Stimulated activated CD8-positive, alpha-beta memory T cell treated with anti-CD3 and anti-CD28 coated beads, Interleukin-12 subunit alpha, Interleukin-12 subunit beta, amount 100 ng/mL, for 1 hour (primary cell): ENCODE measurements at places on chromosomes 4 and X.

DNA sequence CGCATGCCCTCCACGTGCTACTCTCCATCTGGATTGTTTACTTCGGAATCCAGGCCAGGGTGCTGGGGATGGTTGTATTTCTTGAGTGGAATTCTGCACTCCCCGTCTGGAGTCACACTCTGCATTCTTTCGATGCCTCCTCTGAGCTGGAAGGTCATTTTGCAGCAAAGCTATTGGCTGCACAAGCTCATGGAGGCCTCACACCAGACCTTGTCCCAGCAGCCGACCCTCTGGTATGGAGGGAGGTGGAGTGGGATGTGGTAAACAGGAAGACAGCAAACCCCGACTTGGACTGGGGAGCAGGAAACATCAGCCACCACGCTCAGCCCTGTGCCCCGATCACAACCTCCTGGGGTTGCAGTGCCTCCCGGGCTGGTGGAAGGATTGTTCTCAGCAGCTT, 225.3 kb upstream of the LNX1 start:
- DNase-seq, result no peak

DNA sequence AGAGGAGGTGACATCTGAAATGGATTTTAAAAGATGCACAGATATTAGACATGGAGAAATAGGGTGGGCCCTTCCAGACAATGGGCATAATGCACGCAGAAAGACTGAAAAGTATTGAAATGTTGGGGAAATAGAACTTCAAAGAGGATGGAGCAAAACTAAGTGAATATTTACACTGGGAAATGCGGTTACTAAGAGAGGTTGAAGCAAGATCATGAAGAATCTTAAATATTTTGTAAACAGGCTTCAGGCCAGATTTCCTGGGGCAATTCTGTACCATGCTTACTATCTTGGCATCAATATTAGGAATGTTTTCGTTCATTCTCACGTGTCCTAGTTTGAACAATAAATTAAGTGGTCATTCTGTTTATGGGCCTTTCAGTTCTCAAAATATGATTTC, 216.3 kb downstream of the ADAMTS3 start:
- no peak for DNase-seq

- no peak for DNase-seq
These were observed 651.1 kb downstream of the ANKRD50 start for GRCh38 chr4:124061413-124061812.

GRCh38 chrX:150546711-150547153, 21.7 kb upstream of the MTM1 start:
- DNase-seq, result peak; percentile 15

- no peak for DNase-seq
These were observed 93.2 kb downstream of the IL1RAPL2 start for GRCh38 chrX:104659005-104659744.

DNA sequence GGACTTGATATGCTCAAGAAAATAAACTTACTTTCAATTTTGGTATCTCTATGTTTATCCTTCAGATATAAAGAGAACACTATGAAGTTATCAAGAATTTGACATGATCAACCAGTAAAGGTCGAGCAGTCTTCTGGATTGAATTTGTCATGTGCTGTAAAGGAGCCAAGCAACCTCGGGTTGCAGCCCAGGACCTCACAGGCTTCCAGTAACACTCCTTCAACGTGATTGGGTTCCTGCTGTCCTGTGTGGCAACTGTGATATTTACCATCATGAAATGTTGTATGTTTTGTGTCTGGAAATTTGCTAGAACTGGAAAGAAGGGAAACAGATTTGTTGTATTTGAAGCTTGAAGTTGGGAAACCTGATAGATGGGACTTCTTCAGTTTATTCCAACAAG, 52.0 kb upstream of the UGT2B7 start:
- no peak for DNase-seq

DNA sequence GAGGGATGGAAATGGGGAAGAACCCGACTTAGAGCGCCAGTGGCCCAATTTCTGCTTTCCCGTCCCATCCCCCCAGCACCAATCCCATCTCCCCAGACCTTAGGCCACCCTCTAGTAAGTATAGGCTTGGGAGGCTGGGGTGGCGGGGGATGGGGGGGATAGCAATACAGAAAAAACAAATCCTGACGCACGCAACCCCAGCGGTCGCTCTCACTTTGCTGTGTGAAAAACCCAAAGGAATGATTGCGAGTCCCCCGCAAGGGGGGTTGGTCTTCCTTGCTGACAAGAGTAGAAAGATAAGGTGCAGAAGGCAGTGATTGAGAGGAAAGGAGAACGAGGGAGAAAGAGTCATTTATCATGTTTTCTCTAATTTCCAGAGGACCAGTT, 863 bp downstream of the CPE start:
- DNase-seq, result no peak

DNA sequence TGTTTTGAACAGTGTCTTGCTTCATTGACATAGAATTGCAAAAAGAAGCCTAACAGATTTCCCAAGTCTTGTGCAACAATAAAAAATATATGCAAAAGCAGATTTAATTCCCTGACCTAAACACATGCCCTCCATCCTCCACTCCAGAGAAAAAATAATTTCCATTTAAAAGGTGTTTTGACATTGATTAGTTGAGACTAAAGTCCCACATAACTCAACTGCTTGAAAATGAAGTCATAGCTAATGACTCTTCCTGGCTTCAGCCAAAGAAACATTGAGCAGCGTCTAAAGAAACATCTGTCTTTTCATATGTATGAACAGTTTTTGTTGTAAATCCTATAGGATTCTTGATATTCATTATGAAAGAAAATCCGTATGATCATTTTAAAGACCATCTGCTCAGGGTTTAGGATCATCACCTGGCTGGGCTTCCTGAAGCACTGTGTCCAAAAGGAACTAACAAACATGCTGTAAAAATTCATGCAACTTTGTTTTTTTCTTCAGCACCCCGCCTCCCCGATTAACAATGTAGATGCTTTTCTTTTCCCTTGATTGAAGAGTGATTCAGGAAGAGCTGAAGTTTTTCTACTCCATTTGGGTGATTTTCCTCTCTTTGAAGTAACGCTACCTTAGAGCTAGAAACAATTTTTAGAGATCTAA, 273.4 kb downstream of the HS3ST1 start:
- no peak for DNase-seq

DNA sequence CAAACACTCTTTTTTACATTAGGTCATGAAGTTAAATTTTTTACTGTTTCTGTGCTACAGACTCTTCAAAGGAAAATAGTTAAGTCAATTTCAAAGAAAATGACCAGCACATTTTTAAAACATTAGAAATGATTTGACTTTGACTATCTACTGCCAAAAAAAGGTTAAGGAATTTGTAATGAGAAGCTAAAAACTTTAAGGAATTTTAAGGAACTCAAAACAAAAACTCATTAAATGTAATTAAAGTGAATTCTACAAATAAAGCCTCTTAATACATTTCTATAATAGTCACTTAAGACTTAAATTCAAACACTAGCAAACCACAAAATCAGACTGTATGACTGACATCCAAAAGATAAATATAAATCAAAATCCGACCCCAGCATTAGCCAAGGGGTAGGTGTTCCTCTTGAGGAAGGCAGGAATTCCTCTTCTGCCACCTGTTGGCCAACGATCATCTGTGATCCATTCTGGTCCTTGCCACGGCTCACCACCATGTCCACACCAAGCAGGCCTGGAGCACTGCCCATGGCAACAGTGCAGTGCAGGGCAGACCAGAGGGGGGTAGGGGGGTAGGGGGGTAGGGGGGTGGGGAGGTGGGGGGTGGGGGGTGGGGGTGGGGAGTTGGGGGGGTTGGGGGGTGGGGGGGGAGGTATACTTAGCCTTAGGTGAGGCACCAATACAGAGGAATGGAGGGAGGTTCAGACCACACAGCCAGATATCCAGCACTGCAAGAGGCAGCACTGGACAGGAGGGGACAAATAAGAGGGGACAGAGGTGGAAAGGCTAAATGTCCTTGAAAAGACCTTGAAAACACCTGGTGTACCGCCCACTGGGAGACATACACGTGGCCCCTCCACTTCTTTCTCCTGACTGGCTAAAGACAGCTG, 287.4 kb downstream of the CHIC1 start:
- DNase-seq, result no peak

DNA sequence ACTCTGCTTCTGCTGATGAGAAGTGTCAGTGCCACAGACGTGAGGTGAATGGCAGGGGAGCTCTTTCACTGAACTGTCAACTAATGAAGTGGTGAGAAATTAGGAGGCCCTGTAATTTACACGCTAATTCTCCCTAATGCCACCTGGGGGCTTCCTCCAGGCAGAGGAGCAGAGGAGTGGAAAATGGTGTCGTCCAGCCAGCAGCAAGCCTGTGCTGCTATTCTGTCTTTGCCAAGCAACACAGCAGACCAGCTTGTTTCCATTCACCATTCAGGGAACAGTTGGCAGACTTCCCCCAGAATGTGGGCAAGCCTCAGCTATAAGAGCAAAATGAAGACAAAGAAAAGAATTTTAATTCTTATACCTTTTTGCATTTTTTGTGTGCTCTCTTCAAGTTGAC, 245.2 kb upstream of the TET2 start:
- DNase-seq, result no peak

- no peak for DNase-seq
These were observed 129.1 kb upstream of the PACRGL start for GRCh38 chr4:20570981-20571715.

DNA sequence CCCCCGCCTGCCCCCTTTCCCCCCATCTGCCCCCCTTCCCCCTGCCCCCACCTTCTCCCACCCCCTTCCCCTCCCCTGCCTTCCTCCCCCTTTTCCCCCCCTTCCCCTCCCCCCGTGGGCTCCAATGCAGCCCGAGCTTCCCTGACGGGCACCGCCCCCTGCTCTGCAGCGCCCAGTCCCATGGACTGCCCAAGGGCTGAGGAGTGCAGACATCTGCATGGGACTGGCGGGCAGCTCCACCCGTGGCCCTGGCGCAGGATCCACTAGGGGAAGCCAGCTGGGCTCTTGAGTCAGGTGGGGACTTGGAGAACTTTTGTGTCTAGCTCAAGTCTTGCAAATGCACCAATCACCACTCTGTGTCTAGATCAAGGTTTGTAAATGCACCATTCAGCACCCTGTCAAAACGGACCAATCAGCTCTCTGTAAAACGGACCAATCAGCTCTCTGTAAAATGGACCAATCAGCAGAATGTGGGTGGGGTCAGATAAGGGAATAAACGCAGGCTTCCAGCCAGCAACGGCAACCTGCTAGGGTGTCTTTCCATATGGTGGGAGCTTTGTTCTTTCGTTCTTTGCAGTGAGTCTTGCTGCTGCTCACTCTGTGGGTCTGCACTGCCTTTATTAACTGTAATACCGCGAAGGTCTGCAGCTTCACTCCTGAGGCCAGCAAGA, 300.5 kb upstream of the PABPC4L start:
- DNase-seq, result no peak

GRCh38 chr4:111283066-111283677, 660.3 kb upstream of the PITX2 start:
- no peak for DNase-seq

- no peak for DNase-seq
These were observed 120.4 kb upstream of the SLC34A2 start for GRCh38 chr4:25535278-25535677.

GRCh38 chr4:21013501-21013900, 313.2 kb downstream of the PACRGL start:
- DNase-seq, result no peak

DNA sequence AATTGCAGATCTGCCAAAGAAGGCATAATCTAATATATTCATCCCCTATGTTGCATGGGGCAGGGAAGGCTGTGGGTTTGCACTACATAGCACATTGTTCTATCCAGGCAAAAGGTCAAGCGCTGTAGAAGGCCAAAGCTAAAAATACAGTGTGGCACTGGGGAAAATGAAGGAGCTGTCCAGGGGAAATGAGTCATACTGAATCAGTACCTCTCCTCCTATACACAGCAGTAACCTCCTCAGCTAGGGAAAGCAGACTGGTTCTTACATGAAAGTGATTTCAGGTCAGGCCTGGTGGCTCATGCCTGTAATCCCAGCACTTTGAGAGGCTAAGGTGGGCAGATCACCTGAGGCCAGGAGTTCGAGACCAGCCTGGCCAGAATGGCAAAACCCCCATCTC, 31.0 kb upstream of the SLC25A4 start:
- DNase-seq, result no peak

DNA sequence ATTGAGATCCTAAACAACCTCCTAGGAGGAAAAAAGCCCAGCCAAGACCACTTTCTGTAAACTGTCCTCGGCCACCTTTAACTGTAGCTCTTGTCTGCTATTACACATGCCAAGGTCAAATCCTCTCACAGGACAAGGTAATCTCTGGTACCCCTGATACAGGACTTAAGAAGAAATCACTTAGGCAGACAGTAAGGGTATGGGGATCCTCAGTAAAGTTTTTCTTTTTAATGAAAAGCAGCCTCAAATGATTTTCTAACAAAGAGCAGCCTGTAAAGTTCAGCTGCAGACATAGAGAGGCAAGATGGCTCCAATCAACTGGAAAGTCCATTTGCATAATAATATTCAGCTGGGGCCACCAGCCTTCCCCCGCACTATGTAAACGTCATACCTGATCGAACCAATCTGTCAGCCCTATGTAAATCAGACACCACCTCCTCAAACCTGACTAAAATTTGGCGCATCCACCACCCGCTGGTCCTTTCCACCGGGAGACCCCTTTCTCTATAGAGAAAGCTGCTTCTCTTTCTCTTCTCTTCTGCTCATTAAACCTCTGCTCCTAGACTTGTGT, 14.6 kb upstream of the MPP1 start:
- DNase-seq, result no peak

- DNase-seq, result no peak
These were observed 140.5 kb downstream of the KLHL8 start for GRCh38 chr4:87079967-87080366.

- no peak for DNase-seq
These were observed 166.8 kb downstream of the AFAP1 start for GRCh38 chr4:7772711-7773385.

GRCh38 chrX:49155243-49155899, 7.2 kb upstream of the MAGIX start:
- no peak for DNase-seq

GRCh38 chr4:119854364-119854763, 212.3 kb downstream of the MAD2L1 start:
- DNase-seq, result no peak

DNA sequence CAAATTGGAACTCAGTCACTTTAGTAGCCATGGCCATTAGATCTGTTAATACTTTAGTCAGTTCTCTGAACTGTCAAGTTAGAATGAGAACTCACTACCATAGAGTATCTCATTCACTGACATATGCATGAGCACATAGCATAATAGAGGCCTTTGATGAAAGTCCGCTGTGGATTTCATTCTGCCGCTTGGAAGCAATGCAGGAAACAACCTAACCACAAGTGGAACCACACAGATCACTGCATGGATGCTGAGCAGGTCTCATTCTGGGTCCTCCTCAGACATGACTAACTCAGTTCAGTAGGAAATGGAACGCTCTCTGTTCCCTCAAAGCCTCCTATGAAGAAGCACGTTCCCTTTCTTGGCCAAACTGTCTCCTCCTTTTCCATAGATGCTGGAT, 1624.8 kb upstream of the TENM3 start:
- no peak for DNase-seq

GRCh38 chr4:150046728-150047217, 31.5 kb upstream of the DCLK2 start:
- no peak for DNase-seq

- DNase-seq, result no peak
These were observed 593 bp downstream of the SH3RF1 start for GRCh38 chr4:169269916-169270809.
